ENCODE measurements at places on chromosomes 4 and X.

GRCh38 chrX:45794995-45795337 is 594.3 kb upstream of the DIPK2B start:
- DNase-seq: no peak

DNA sequence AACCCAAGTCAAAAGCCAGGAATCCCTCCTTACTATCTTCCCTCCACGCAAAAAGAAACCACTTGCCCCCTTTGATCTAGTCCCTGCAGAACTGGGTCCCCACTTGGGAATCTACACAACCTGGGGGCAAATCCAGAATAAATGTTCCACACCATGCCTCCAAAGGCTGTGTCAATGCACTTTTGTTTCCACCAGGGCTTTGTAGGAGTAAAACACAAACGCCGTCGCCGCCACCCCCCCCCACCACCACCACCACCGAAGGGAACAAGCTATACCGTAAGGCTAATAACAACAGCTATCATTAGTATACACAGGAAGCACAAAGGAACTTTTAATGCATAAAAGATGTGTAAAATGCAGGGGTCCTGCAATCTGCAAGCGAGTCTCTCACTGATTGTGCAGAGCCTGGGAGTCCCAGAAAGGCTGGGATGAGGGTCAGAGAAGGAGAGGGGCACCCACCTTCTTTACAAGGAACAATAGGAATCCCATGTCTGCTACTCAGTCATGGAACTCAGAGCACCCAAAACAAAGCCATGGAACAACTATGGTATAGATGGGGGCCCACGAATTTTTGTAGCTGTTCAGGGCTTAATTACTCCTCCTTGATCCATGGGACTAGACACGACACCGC is 13.2 kb downstream of the BCOR start:
- no peak for DNase-seq

- DNase-seq: no peak
Observed at GRCh38 chr4:8262637-8263322, 6.8 kb upstream of the HTRA3 start.

DNA sequence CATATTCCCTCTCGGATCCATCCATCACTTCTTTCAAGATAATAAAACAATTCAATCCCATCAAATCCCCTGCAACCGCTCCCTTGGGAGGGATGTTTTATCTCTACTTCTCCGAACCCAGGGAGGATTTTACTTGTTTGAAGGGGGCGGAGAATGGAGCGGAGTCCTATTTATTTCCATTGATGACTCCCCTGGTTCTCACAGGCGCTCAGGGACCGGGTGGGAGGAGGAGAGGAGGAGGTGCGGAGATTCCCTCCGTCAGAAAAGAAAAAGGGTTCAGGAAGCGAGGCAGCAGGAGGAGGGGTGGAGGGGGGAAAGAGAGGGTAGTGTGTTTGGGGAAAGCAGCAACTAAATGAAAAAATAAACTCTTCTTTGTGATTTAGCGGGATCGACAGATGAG is 2.1 kb downstream of the NDNF start:
- no peak for DNase-seq

DNA sequence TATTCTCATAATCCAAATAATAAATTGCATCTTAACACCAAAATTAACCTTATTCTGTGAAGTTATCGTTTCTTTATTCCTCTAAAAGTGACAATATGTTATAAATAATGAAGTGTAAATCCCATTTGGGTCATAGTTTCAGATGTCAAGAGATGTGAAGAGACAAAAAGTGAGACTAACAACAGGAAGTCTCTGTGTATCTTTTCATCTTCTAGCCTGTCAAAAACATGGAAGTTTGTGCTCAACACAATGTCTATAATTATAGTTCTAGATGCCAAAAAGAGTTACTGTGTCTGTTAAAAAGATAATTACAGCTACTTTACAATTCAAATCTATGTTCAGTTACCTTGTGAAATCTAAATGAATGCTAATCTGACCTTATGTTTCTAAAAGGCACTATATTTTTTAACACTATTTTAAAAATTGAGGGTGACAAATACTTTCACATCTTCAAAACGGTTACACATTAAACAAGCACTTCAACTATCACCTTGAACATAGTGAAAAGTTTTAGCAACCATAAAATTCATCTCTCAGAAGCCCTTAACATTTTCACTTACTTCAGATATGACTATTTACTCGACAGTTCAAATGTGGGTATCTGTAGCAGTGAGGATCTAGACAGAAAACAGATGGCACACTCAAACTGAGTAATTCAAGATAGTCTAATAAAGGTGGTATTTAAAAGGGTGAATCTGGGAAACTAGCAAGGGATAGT is 509.8 kb downstream of the ARAP2 start:
- no peak for DNase-seq

DNA sequence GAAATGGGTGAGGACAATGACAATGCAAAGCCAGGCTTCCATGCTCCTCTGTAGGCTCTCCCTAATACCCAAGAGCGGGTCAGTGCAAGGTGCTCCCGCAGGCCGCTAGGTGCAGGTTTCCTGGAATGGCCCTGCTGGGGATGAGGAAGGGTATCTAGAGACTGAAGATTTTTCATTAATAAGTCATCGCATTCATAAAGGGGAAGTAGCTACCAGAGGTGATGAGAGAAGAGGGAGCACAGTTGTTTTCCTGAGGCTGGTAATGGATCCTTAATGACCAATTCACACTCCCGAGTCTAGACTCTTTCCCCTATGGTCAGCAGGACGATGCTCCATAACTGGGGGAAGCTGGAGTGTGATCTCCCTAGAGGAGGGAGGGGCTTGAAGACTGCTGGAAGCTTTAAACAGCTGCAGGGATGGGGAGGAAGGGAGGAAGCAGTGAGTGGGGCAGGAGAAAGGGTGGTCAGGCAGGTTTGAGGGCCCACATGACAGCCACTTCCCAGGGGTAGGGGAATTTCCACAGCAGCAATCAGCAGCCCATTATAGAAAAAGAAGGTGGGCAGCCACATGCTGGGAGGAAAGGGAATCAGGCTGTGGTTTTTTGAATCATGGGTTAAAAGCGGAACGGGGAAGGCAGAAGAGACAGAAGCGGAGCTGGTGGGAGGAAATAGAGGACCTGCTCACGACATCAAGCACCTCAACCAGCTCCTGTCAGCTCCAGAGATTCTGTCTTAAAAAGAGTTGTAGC is 10.2 kb upstream of the ATP6AP2 start:
- DNase-seq: no peak

DNA sequence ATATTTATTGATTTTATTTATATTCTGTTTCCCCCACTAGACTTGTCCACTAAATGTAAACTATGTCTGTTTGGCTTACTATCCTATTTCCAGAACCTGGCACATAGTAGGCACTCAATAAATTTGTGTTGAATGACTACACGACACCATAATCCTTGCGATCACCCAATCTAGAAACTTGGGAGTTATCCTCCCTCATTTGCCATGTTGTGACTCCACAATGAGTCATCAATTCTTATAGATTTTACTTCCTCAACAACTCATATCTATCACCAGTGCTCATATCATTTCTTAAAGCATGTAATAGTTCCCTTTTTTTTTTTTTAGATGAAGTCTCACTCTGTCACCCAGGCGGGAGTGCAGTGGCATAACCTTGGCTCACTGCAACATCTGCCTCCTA is 39.9 kb upstream of the VAMP7 start:
- DNase-seq: no peak

GRCh38 chrX:71366674-71367256 is 608 bp downstream of the TAF1 start:
- no peak for DNase-seq

- DNase-seq: no peak
Observed at GRCh38 chrX:40004921-40005291, 92.9 kb downstream of the BCOR start.

GRCh38 chr4:157459785-157460184 is 239.3 kb downstream of the GRIA2 start:
- no peak for DNase-seq

DNA sequence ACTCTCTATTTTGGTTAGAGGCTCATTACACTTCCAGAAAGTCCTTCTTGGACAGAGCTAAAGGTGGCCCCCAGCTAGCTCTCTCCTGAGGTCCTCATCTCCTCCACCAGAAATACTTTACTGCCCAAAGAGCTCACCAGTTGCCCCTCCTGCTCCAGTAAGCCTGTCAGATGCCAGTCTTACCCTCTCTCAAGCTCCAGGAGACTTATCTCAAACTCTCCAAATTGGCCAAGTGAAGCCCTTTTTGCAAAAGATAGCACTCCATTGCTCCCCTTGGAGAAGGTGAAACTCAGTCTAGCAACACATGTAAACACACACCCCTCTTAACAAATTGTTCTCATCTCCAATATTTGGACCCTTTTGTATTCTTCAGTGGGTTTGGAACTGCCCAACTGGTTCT is 128.5 kb downstream of the ZNF330 start:
- no peak for DNase-seq

GRCh38 chr4:163591614-163592020 is 97.1 kb downstream of the TMA16 start:
- DNase-seq: no peak

GRCh38 chr4:88107406-88108107 is 50.9 kb downstream of the ABCG2 start:
- DNase-seq: no peak

DNA sequence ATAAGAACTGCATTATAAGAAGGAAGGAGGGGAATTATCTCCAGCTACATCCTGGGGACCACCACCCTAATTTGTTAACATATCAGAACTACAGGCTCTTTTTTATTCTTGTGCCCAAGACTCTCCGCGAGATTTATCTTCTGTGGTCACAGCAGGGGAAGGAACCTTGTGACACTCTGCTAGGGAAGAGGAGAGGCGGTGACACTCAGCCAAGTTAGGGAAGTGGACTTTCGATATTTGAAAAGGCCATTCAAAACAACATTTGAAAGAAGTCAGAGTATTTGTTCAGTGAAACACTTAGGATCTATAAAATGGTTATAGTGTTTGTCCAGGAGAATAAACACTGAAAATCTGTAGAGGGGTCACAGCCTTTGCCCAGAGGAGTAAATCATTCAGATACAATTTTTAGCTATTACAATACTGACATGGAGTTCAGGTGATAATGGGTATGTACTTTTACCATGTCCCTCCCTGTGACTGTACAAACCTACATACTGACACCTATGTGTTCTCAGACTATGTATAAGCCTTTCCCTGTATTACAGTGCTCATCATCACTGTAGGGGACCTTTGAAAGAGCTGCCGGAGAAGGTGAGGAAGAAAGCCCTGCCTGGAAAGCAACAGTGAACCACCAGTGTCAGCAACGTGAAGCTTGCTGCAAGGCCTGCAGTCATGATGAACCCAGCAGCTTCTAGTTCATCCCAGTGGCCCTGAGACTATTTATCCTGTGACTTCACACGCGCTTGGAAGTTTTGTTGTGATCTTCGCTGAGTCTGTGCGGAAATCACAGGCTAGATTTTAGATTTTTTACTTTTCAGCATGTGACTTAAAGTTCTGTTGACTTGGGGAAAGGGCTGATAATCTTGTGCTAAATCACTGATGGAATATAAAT is 8.5 kb upstream of the PTTG2 start:
- no peak for DNase-seq

DNA sequence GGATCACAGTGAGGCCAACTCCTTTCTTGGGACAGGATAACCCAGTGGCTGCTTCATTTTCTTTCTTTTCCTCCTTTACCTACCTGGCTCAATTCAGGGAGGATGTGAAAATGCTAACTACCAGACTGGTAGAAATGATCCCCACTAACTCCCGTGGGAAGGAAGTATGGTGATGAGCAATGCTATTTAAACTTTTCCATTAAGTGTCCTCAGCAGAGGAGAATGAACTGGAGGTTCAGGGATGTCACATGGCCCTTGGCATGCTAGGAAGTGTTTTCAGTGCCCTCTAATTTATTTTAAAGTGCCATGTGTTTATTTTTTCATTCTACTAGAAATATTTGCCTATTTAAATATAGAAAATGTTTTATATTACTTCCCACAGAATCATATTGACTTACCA is 363.9 kb downstream of the PPP3CA start:
- DNase-seq: no peak

DNA sequence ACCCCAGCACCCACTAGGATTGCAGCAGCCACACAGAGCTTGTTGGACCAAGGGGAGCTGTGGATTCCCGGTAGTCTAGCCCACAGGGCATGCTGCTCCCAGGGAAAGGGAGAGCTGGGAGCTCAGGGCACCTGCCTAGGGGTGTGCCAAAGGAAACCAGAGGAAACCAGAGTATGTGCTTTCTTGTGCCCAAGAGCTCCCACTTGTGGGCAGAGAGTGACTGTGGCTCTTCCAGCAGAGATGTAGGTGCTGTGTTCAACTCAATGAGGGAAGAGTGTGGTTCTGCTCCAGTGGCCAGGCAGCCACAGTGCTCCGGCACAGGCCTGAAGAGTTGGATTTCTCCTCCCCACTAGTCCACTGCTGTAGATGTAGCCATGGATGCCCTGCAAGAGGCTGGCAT is 1050.0 kb upstream of the INTU start:
- DNase-seq: no peak

- DNase-seq: no peak
Observed at GRCh38 chrX:48470110-48470832, at the start of gene SLC38A5. Gene SLC38A5, minus strand, starts transcription at chrX:48470260. Its CDS starts 2,336 bp downstream, at chrX:48467924.

DNA sequence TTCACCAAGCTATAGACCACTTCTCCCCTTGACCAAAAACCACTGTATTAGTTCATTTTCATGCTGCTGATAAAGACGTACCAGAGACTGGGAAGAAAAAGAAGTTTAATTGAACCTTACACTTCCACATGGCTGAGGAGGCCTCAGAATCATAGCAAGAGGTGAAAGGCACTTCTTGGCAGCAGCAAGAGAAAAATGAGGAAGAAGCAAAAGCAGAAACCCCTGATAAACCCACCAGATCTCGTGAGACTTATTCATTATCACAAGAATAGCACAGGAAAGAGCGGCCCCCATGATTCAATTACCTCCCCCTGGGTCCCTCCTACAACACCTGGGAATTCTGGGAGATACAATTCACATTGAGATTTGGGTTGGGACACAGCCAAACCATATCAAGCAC is 97.8 kb downstream of the DOCK11 start:
- no peak for DNase-seq

GRCh38 chrX:81556880-81557279 is 355.0 kb downstream of the SH3BGRL start:
- DNase-seq: no peak

GRCh38 chr4:47530801-47531200 is 45.7 kb downstream of the ATP10D start:
- no peak for DNase-seq

DNA sequence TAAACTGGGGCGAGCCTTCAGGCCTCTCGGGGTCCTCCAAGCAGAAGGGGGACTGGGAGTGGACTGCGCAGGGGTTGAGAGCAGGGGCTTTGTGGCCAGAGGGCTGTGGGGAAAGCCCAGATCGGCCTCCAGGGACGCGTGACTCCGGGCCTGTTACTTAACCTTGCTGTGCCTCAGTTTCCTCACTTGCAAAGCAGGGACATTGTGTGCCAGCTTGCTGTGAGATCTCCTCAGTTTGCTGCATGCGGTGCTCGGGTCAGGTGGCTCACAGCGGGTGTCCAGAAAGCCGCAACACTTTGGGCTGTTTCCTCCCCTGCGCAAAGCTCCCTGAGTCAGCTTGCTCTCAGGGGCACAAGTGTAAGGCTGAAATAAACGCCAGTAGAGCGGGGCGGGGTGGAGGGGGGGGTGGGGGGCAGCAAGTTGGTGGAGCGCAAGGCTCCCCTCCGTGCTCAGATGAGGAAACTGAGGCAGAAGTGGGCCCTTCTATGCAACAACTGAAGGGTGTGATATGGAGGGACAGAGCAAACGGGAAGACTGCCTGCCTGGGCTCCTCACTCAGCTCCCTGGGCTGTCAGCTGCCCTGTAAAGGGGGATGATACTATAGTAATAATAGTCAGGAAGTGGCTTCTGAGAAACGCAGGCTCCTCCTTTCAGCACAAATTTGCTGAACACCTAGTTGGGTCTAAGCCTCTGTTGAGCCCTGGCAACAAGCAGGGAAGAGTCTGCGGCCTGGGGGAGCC is 101.0 kb downstream of the HMX1 start:
- no peak for DNase-seq

- no peak for DNase-seq
Observed at GRCh38 chrX:25009407-25009806, 6.4 kb downstream of the ARX start.
